Stimulated activated CD8-positive, alpha-beta memory T cell treated with anti-CD3 and anti-CD28 coated beads, Interleukin-15, amount 100 ng/mL, for 1 hour (primary cell): ENCODE measurements at places on chromosomes 13 and 19.

GRCh38 chr19:962683-963400 lies 21.3 kb upstream of the WDR18 start:
- DNase-seq, result no peak

- DNase-seq, result no peak
Observed at GRCh38 chr19:1211494-1212234, 6.1 kb downstream of the STK11 start.

DNA sequence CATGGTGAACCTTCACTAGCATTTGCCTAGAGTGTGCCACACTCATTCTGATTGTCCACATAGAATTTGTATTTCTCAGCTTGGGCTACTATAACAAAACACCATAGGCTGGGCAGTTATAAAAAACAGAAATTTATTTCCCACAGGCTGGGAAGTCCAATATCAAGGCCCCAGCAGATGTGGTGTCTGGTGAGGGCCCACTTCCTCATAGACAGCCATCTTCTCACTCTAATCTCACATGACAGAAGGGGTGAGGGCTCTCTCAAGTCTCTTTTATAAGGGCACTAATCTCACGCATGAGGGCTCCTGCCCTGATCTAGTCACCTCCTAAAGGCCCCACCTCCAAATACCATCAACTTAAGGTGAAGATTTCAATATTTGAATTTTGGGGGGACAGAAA lies 53.6 kb downstream of the LRRC63 start:
- no peak for DNase-seq

DNA sequence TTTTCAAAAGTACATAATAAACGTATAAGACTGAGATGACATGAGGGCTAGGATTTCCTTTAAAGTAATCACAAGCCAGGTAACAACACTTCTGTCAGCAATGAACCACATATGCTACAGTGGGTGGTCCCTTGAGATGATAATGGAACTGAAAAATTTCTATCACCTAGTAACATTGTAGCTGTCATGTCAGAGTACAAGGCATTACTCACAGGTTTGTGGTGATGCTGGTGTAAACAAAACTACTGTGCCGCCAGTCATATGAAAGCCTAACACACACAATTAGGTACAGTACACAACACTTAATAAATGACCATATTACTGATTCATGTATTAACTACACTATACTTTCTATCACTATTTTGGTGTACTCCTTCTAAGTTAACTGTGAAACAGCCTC lies 36.8 kb downstream of the MIPEP start:
- no peak for DNase-seq

DNA sequence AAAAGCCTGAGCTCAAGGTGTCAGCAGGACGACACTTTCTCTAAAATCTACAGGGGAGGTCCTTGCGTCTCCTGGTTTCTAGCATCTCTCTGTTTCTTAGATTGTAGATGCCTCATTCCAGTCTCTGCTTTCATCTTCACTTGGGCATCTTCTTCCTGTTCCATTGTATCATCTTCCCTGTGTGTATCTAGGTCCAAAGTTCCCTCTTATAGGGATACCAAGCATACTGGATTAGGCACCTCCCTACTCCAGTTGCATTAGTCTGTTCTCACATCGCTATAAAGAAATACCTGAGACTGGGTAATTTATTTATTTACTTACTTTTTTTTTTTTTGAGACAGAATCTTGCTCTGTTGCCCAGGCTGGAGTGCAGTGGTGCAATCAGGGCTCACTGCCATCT lies 91.3 kb upstream of the ABCC4 start:
- no peak for DNase-seq

- DNase-seq, result no peak
Observed at GRCh38 chr13:110790371-110790770, 76.9 kb downstream of the ING1 start.

DNA sequence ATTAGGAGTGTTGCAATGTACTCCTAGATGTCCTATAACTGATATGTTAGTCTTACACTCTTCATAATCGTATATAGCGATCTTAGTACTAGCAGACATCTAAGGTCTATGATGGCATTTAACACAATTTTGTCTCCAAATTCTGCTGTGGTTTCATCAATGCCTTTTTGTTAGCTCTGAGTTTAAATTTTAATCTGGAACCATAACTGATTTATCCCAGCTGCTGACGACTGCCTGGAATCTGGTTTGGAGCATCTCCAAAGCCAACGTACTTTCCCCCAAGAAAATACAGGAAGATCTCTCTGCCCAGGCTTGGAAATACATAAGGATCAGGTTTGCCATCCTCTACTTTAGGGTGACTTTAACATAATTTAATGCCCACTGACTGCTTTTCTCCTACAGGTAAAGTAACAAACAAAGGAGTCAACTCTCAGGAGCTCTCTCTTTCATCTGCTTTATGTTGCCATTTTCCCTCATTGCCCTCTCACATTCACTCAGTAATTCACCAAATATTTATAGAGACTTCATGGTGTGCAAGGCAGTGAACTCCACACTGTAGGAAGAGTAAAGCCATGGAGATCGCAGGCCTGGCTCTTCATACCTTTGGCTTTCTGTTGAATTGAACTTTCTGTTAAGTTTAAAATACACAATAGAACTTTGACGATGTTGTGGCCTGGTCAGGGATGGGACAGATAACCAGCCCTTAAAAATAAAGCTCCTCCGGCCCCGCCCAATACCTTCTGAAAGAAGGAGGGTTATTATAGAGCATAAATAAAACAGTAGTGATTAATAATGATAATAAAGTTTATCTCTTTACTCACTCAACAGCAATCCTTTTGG lies 23.3 kb upstream of the SPART start:
- no peak for DNase-seq

GRCh38 chr19:31232180-31232579 lies 117.1 kb downstream of the TSHZ3 start:
- no peak for DNase-seq

- DNase-seq, result no peak
Observed at GRCh38 chr13:78609464-78610205, 6.3 kb upstream of the POU4F1 start.

DNA sequence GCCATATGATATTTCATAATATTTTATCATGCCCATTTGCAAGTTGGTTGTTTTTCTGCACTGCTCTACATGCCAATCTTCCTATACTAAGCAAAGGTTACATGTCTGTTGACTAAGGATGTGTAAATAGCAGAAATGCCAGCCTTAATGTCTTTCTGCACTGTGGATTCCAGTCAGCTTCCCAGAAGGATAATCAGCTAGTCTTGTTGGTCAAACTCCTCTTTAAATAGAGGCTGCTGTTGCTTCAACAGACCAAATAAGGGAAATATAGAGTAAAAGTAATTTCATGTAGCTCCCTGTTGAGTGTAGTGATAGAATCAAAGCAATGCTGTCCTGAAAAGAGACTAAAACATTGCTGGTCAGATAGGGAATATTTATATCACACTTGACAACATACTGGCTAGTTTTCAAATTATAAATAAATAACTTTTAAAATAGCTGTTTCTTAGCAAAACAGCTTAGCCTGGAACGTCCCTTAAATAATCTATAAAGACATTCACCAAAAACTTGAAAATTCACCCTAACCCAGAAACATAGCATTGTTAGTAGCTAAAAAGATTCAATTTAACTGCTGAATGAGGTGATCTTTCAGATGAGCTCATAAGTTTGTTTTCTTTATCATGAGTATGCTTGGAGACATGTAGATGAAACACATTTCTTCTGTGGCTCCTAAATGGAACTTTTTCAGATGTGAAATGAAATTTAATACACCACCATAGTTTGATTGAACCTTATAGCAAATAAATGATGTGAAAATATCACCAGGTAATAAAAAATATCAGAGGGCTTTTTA lies 56.6 kb downstream of the FRY start:
- no peak for DNase-seq
